ENCODE measurements at places on chromosomes 1 and 21.
A peak's percentile ranks its signal among the peaks of the same experiment; 100 is the strongest.

DNA sequence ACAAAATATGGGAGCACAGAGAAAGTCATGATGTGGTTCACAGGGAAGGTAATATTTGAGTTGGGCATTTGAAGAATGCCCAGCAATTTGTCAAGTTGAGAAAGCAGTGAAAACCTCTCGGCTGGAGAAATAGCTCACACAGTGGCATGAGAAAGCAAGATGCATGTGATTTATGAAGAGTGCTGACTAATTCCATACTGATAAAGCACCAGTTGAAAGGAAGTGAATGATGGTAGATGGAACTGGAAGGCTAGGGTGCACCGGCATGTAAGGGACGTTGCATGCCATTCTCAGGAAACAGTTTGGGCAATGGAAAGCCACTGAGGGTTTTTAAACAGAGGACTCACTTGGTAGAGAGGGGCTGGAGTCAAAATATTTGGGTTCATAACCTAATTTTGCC, 53.5 kb upstream of the MTF2 start:
- no peak for DNase-seq

GRCh38 chr1:85581802-85582686, 1.5 kb downstream of the CCN1 start:
- peak; percentile 51 for DNase-seq

GRCh38 chr1:107095647-107096046, 39.2 kb downstream of the PRMT6 start:
- DNase-seq, result no peak

DNA sequence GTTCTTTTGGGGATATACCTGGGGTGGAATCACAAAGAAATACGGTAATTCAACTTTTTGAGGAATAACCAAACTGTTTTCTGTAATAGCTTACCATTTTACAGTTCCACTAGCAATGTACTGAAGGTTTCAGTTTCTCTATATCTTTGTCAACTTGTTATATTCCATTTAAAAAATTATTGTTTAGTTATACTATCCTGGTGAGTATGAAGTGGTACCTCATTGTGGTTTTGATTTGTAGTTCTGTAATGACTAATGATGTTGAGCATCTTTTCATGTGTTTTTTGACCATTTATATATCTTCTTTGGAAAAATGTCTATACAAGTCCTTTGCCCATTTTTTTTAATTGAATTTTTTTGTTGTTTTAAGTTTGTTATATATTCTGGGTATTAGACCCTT, 39.4 kb downstream of the MAST2 start:
- DNase-seq, result no peak

GRCh38 chr1:237713916-237714315, 176.8 kb downstream of the ZP4 start:
- no peak for DNase-seq

DNA sequence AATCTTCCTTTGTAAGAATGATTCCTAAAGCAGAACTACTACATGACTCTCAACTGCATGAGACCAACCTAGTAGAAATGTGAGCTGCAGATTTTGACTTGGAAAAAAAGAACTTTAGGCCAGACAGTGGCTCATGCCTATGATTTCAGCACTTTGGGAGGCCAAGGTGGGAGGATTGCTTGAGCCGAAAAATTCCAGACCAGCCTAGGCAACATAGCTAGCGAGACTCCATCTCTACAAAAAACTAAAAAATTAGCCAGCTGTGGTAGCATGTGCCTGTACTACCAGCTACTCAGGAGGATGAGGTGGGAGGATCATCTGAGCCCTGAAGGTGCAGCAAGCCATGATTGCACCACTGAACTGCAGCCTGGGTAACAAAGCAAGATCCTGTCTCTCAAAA, 24.7 kb upstream of the ITLN2 start:
- no peak for DNase-seq

- DNase-seq, result no peak
Observed at GRCh38 chr1:9013819-9014218, 12.4 kb downstream of the SLC2A7 start.

GRCh38 chr1:27952147-27952546, 7.6 kb upstream of the XKR8 start:
- no peak for DNase-seq

DNA sequence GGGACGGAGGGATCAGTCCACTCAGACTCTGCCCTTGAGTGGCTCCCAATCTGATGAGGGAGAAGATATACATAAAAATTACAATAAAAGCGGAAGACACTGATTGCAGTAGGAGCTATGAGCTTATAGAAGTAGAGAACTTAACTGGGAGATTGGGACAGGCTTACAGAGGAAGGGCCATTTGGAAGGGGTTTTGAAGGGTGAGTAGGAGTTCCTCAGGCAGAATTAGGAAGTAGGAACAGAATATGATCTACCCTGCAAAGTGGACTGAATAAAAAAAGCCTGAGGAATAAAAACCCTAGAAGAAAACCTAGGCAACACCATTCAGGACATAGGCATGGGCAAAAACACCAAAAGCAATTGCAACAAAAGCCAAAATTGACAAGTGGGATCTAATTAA, 9.2 kb upstream of the WASF2 start:
- DNase-seq, result no peak

DNA sequence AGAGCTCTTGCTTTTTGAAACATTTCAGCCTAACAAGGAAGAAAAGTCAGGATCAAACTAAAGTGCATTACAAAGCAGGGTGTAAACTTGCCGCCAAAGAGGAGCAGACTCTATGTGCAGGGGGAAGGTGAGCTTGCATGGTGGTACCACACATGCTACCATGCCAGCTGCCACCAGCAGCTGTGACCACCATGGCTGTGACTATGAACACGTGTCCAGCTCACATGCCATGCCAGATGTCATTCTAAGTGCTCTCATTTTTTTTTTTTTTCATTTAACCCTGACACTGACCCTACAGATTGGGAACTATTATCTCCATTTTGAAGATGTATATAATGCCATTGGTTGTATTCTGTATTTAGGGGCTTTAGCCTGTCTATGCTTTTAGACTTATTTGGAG, 79.0 kb downstream of the PCP4 start:
- no peak for DNase-seq

DNA sequence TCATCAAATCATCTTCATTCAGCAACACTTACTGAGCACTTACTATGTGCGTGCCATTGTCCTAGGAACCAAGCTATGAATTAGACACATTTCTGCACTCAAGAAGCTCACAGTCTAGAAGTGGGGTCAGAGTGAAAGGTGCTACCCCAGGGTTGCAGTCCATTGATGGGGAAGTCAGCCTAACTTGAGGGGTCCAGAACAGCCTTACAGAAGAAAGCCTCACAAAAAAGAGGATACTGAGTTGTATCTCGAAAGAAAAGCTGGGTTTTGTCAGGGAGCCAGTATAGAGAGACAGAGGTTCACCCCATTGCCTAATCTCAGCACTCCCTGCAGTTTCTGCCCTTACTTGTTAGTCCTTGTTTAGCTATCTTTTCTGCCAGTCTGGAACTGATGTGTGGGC, 153.1 kb upstream of the JUN start:
- no peak for DNase-seq

DNA sequence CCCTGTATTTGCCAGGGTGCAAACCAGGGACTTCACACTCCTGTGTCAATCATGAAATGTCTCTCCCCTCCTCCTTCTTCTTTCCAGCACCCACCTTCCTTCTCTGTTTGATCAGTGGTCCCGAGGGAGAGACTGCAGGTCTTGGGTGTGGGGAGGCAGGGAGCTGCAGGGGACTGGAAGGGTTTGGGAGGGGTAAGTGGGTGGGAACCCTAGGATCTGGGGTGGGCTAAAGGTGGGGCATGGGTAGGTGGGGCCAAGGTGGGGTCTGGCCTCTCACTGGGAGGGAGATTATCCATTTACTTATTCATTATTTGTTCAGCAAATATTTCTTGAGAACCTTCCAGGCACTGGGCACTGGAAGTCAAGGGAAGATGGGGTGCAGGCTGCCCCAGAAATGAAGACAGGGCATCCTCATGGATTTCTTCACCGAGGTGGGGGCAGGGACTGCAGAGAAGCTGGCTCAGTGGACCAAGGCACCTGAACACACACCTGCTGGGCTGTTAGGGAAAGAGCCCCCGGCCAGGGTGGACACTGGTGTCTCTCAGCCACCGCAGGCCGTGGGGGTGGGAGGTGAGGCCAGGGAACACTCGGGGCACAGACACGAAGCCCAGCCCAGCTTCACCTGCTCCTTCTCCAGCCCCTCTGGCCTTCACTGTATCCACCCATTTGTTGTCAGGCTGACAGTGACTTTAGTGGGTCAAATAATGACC, 193.9 kb upstream of the C1orf174 start:
- no peak for DNase-seq

DNA sequence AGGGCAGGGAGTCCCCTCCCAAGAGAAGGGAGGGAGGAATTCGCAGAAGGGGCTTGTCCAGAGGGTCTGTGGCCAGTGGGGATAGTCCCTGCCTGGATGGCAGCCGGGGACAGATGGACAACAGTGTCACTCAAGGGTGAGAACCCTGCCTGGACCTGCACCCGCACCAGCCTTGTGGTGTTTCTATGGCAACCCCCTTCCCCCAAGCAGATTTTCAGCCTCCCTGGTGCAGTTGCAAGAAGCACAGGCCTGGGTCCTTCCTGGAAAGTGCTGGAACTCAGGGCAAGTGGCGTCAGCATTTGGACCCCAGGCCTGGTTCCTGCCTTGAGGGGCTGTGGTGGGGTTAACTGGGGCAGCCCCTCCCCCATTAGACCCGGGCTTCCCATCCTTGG, 83.8 kb upstream of the ACTL8 start:
- DNase-seq, result no peak

DNA sequence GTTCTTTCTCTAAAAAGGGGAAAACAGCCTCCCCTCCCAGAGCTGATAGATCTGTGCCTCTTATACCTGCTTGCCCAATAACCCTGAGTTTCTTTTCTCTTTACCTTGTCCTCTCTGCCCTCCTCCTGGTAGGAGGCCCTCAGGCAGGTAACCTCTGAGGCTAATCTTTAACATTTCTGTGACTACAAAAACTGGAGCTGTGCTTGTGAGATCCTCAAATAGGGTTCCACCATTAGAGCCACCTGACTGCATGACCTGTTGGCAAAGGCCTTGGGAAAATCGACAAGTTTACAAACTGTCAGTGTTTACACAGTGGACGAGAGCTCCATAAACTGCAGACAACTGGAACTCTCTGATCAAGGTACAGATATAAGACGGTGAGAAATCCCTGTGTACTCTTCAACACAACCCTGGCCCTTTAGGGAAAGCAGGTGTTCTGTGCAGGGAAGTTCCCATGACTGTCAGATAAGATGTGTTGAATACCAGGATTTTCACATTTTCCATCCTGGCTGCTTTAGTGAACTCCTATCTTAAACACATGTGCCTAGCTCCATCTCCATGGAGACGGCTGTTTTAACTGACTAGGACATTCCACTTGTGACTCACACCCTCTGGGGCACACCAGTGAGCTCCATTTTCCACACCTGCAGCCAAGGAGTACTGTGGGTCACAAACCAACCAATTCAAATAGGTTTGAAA, 38.3 kb downstream of the ECE1 start:
- no peak for DNase-seq

GRCh38 chr21:41953249-41953830, 478 bp downstream of the C2CD2 start:
- DNase-seq, result peak; percentile 63

DNA sequence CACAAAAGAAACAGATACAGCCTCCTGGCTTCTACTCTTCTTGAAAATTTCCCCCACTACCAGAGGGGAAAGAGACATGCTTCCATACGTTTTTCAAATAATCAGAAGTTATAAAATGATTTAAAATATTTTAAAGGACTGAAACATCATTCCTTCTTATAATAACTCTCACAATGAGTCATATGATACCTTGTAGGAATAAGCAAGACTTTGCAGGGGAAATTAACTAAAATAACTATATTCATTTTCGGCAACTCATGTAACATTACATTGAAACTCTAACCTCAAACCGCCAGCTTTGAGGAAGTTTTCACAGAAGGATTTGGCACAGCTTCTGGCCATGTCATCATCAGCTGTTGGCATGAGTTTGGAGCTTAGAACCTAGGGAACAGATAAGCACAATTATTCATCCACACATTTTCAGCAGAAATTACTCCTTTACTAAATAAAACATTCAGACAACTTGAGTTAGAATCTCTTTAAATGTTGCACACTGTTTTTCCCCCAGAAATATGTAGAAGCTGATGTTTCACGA, 85.9 kb downstream of the USP24 start:
- DNase-seq, result no peak

DNA sequence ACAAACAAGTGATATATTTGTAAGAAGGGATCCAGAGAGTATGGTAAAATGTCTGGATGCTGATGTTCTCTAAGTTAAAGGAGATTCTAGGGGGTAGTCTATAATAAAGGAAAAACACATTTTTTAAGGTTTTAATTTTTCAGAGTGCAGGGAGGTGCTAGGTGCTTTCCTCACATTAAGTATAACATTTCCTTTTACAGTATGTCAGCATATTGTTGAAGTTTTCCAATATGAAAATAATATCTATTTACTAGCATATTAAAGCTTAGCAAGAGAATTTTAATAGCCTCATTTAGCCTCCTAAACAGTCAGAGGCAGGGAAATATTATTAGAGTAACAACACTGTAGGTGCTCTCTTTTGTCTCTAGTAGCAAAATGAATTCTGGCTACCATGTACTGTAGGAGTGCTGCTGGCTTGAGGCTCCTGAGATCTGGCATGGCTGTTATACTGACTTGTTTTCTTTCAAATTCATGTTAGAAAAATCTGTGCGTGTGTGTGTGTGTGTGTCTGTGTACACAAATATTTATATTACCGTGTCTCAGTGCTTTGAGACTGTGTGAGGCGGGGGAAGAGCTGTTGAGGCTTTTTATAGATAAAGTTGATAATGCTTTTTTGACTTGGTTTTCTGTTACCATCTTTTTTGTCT, 71.0 kb downstream of the POU2F1 start:
- no peak for DNase-seq

DNA sequence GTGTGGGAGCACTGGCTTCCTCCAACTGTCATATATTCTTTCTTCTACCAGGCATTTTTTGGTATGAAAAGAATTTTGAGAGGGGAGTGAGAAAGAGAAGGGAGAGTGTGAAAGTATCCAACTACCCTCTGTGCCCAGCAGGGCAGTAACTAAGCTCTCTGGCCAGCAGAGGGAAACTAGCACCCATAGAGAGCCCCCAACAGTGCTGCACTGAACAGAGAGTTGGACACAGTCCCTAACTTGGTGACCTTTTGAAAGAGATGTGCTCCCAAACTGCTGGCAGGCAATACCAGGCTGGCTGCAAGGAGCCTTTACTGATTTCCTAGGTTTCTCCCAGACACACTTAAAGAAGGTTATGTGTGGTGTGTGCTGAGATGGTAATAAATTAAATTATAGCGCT, 118.8 kb upstream of the PBX1 start:
- peak; percentile 46 for DNase-seq

DNA sequence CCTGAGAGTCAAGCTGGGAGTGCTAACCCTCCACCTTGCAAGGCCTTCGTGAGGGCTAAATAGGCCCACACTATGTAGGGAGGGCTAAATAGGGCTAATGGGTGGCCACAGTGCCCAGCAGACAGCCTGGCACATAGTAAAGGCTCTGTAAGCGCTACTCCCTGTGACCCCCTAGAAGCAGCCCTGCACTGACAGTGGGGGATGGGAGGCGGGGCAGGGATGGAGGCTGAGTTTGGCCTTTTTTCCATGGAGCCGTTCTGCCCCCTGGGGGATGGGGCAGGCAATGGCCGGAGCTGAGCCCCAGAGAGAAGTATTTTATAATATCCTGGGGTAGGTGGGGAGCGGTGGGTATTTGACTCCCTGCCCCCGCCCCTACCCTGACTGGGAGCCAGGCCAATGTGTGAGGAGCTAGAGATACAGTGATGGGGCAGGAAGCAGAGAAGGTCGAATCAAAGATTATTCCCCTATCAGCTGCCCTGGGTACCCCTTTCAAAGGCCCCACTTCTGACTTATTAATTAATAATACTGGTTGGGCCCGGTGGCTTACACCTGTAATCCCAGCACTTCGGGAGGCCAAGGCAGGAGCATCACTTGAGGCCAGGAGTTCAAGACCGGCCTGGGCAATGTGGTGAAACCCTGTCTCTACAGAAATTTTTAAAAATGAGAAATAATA, 42.3 kb downstream of the LACTBL1 start:
- DNase-seq, result peak; percentile 97

All from iPS-NIHi11 (cell line).